ENCODE measurements at places on chromosomes 5 and 9. TPM values are rescaled to one million over a fixed set of nuclear protein-coding genes. Genes with fewer than 3 reads are reported as not detected.

CCDC192 gene
- not detected for total RNA-seq

- peaks cover 13% of the 10 kb centered on the region for H3K4me1 ChIP-seq
- H3K36me3 ChIP-seq = no peaks in the 10 kb centered on the region
- no peak overlapping the region for H3K27ac ChIP-seq
- no peak overlapping the region for H3K4me3 ChIP-seq
- DNase-seq = peak; percentile 79
These were observed 12.1 kb downstream of the ADAM19 start for GRCh38 chr5:157563373-157563928.

- H3K27ac ChIP-seq = peak overlapping the region; percentile 99
- peak; percentile 55 for DNase-seq
- peak overlapping the region; percentile 68 for H3K4me3 ChIP-seq
- H3K27me3 ChIP-seq = no peaks in the 10 kb centered on the region
- peaks cover 62% of the 10 kb centered on the region for H3K4me1 ChIP-seq
These were observed 27.1 kb downstream of the GRAMD2B start for GRCh38 chr5:126450346-126450745.

DNA sequence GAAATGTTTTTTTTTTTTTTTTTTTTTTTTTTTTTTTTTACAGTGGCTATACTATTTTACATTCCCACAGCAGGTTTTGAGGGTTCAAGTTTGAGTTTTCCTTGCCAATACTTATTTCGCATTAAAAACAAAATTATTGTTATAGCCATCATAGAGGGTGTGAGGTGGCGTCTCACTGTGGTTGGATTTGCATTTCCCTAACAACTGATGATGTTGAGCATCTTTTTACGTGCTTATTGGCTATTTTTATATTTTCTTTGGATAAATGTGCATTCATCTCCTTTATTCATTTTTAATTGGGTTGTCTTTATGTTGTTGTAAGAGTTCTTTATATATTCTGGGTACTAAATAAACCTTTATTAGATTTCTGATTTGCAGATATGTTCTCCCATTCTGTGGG, 18.9 kb upstream of the UBLCP1 start:
- no peaks in the 10 kb centered on the region for H3K27me3 ChIP-seq
- H3K27ac ChIP-seq = no peak overlapping the region
- peaks cover 37% of the 10 kb centered on the region for H3K4me1 ChIP-seq
- DNase-seq = no peak
- H3K4me3 ChIP-seq = no peak overlapping the region

DNA sequence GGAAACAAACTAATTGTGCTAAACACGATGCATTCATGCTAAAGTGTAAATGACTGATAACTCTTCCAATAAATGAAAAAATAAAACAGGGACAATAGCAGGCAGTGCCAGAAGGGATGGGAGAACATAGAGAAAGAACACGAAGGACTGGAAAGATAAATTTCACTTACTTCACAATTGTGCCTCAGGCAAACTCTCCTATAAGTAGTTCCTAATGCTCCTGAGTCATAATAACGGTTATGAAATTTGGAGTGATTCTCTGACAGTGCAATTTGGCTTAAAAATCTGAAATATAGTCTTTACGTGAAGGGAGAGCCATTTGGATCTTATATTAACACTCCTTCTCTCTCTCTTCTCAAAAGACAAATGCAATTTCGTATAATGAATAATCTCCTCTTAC, 2218.5 kb downstream of the MAT2B start:
- peaks cover 24% of the 10 kb centered on the region for H3K4me1 ChIP-seq
- peak; percentile 90 for DNase-seq
- H3K36me3 ChIP-seq = no peaks in the 10 kb centered on the region
- no peaks in the 10 kb centered on the region for H3K27me3 ChIP-seq
- no peak overlapping the region for H3K4me3 ChIP-seq

DNA sequence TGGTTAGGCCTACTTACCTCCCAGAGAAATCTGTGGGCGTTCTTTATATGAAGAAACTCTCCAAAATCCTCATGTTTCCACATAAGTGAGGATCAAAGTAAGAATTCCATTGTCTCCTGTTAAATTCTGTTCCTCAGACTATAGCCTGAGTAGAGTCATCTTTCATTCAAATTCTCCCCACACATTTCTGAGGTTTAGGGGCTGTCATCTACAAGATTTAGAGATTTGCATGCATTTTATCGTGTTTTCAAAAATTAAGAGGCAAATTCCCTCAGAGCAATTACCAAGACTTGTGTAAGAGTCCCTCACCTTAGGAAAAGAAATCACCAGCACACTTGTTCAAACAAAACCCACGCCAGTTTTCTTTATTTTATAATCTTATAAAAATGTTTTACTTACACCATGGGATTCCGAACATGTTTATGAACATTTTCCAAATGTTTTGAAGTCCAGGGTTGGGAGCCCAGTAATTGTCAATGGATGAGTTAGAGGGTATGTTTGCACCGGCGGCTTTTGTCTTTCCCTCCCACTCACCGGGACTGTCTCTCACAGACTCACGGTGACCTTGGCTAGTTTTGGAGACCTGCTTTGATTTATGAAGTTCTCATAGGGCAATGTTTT, 367.6 kb downstream of the ENC1 start:
- no peaks in the 10 kb centered on the region for H3K36me3 ChIP-seq
- no peak for DNase-seq
- no peaks in the 10 kb centered on the region for H3K27me3 ChIP-seq
- peak overlapping the region; percentile 11 for H3K27ac ChIP-seq
- H3K4me3 ChIP-seq = no peak overlapping the region

DNA sequence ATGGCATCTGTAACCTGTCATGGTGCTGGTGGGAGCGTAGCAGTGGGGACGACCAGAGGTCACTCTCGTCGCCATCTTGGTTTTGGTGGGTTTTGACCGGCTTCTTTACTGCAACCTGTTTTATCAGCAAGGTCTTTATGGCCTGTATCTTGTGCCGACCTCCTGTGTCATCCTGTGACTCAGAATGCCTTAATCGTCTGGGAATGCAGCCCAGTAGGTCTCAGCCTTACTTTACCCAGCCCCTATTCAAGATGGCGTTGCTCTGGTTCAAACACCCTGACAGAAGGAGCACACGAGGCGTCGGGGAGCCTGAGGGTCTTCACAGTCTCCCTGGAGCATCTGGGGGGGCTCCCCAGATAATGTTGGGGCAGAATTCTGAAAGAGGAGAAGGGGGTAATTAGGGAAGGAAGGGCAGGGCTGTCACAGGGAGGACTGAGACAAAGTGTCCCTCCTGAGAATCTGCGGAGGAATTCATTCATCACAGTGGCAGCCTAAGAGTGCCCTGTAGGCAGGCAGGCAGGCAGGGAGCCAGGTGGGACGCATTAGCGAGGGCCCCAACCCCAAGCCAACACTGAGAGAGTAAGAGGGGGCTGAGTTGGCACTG, 21.3 kb upstream of the NCS1 start:
- H3K4me1 ChIP-seq = no peaks in the 10 kb centered on the region
- H3K4me3 ChIP-seq = no peak overlapping the region
- no peaks in the 10 kb centered on the region for H3K36me3 ChIP-seq

TMEM252 gene
- not detected for total RNA-seq

GRCh38 chr9:16870596-16871335, at the start of gene BNC2:
Gene BNC2, minus strand, starts transcription at chr9:16870670. Its CDS starts 22 bp downstream, at chr9:16870648.
- peak within 1 kb of the TSS; percentile 39 for H3K27ac ChIP-seq
- H3K4me1 ChIP-seq = peaks cover 5% of the 10 kb centered on the region
- no peak for DNase-seq
- no peaks in the 10 kb centered on the region for H3K36me3 ChIP-seq
- H3K4me3 ChIP-seq = peak within 1 kb of the TSS; percentile 81
- H3K27me3 ChIP-seq = no peaks in the 10 kb centered on the region

DNA sequence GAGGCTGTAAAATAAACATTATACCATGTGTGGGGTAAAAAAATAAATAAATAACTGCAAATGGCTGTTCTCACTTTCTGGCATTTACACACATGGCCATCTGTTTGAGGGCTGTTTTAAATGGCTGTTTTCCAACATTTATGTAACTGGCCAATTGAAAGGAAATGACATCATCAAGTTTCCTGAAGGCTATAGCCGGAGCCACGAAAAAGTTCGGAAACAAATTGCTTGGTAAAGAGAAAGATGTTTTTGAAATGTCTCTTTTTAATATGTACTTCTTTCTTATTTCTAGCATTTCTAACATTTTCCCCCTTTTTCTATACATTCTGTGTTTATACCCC, 95.4 kb upstream of the DAB2 start:
- peak; percentile 75 for DNase-seq
- H3K4me1 ChIP-seq = peaks cover 6% of the 10 kb centered on the region
- no peaks in the 10 kb centered on the region for H3K27me3 ChIP-seq

DNA sequence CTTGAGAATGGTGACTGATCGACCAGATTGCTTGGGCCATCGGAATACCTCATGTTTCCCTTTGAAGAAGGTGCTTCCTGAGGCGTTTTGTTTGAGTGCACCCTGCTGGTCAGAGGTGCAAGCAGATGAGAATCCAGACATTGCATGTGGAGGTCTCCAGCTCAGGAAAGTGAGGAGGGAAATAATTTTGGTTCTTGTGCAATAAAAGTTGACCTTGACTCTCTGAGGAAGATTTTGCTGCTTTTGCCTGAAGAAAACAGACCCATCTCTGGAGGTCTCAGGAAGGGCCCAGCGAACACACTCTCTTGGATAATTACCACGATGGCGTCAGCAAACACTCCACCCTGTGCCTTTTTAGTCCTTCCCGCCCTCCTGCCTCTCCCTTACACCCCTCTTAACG, 69.7 kb downstream of the GRAMD2B start:
- no peak overlapping the region for H3K27ac ChIP-seq
- peaks cover 72% of the 10 kb centered on the region for H3K36me3 ChIP-seq
- no peak overlapping the region for H3K4me3 ChIP-seq
- no peaks in the 10 kb centered on the region for H3K27me3 ChIP-seq

- H3K36me3 ChIP-seq = peaks cover 10% of the 10 kb centered on the region
- peak overlapping the region; percentile 61 for H3K27ac ChIP-seq
- H3K27me3 ChIP-seq = no peaks in the 10 kb centered on the region
- H3K4me3 ChIP-seq = no peak overlapping the region
These were observed 360.1 kb downstream of the KDM4C start for GRCh38 chr9:7117676-7118561.

- no peaks in the 10 kb centered on the region for H3K4me1 ChIP-seq
- no peak overlapping the region for H3K27ac ChIP-seq
- H3K36me3 ChIP-seq = no peaks in the 10 kb centered on the region
- DNase-seq = no peak
- H3K27me3 ChIP-seq = no peaks in the 10 kb centered on the region
- H3K4me3 ChIP-seq = no peak overlapping the region
These were observed 218.5 kb upstream of the CDH12 start for GRCh38 chr5:23071682-23072081.

- no peak overlapping the region for H3K4me3 ChIP-seq
- peaks cover 2% of the 10 kb centered on the region for H3K36me3 ChIP-seq
- DNase-seq = peak; percentile 48
- no peak overlapping the region for H3K27ac ChIP-seq
- no peaks in the 10 kb centered on the region for H3K27me3 ChIP-seq
These were observed 124.8 kb downstream of the RANBP17 start for GRCh38 chr5:170986598-170986997.

- DNase-seq = no peak
- H3K27me3 ChIP-seq = no peaks in the 10 kb centered on the region
- peak overlapping the region; percentile 92 for H3K27ac ChIP-seq
- peak overlapping the region; percentile 88 for H3K4me3 ChIP-seq
- peaks cover 47% of the 10 kb centered on the region for H3K4me1 ChIP-seq
These were observed 2.2 kb downstream of the RAD23B start for GRCh38 chr9:107285286-107285685.

DNA sequence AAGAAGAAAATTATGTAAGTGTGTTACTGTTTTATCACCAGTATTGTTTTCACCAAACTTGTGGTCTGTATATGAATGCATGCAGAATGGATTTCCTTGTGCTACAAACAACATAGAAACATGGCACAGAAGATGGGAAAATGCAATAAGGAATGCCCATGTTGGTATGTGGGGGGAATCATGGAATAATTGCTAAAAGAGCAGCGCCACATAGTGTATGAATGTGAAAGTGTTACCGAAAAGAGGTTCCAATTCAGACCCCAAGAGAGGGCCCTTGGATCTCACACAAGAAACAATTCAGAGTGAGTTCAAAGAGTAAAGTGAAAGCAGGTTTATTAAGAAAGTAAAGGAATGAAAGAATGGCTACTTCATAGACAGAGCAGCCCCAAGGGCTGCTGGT, 26.4 kb upstream of the TYRP1 start:
- no peak overlapping the region for H3K27ac ChIP-seq
- peaks cover 45% of the 10 kb centered on the region for H3K27me3 ChIP-seq
- H3K36me3 ChIP-seq = no peaks in the 10 kb centered on the region
- peak; percentile 9 for DNase-seq
- H3K4me1 ChIP-seq = no peaks in the 10 kb centered on the region

GRCh38 chr5:12016159-12016746, 112.0 kb upstream of the CTNND2 start:
- H3K27ac ChIP-seq = no peak overlapping the region
- H3K27me3 ChIP-seq = no peaks in the 10 kb centered on the region
- no peak overlapping the region for H3K4me3 ChIP-seq

WNK2 gene
- 0.29 TPM for total RNA-seq

DNA sequence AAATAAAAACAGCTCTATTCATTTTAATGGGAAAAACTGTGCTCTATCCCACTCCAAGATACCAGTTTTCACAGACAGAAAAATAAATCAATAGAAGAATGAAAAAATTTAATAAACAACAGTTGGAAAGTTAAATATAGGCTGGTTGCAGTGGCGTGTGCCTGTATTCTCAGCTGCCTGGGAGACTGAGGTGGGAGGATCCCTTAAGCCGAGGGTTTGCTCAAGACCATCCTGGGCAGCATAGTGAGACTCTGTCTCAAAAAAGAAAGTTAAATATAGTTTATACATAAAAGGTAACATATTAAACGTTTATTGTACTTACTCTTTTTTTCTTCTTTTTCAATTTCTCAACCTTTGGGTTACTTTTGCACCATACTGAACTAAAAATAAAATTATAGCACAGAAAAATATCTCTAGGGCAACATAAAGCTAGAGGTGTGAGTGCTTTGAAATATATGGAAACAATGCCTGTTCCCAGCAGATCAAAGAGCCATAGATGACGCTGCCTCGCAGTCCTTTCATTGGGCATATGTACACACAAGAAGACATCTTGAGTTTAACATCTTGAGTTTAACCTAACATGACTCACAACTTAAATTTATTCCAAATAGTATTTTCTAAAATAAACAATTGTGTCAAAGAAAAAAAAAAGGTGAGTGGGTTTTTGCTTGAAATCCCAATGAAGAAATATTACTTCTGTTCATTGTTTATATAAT, 25.7 kb upstream of the KLF9 start:
- DNase-seq = peak; percentile 7
- peaks cover 23% of the 10 kb centered on the region for H3K4me1 ChIP-seq
- peak overlapping the region; percentile 63 for H3K27ac ChIP-seq
- H3K27me3 ChIP-seq = no peaks in the 10 kb centered on the region
- no peaks in the 10 kb centered on the region for H3K36me3 ChIP-seq

DNA sequence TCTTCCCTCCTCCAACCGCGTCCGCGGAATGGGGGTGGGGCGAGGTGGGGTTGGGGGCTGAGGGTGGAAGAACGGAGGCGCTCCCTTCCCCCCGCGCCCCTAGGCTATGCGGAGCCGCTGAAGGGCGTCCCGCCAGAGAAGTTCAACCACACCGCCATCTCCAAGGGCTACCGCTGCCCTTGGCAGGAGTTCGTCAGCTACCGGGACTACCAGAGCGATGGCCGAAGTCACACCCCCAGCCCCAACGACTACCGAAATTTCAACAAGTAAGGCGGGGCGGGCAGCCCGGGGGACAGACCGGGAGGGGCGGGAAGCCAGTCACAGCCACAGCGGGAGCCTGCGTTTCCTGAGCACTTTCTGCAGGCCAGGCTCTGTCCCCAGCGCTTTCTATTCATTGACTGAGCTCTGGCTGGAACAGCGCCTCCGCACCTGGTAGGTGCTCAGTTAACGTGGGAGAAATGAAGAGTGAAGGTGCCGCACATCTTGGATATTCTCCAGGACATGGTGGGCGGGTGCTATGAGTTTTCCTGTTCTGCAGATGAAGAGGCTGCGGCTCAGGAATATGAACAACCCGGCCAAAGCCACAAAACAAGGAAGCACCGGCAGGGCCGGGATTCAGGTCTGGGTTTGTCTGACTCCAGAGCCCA, 11.3 kb downstream of the MYOZ3 start:
- no peak overlapping the region for H3K27ac ChIP-seq
- no peaks in the 10 kb centered on the region for H3K27me3 ChIP-seq
- peak; percentile 65 for DNase-seq
- H3K36me3 ChIP-seq = no peaks in the 10 kb centered on the region

Measured in MCF 10A (cell line).